ENCODE measurements at places on chromosomes 4 and X.

- DNase-seq, result no peak
Measured at GRCh38 chr4:114654592-114654991, 56.0 kb downstream of the UGT8 start.

- no peak for DNase-seq
Measured at GRCh38 chr4:123809864-123810263, 413.3 kb downstream of the SPRY1 start.

DNA sequence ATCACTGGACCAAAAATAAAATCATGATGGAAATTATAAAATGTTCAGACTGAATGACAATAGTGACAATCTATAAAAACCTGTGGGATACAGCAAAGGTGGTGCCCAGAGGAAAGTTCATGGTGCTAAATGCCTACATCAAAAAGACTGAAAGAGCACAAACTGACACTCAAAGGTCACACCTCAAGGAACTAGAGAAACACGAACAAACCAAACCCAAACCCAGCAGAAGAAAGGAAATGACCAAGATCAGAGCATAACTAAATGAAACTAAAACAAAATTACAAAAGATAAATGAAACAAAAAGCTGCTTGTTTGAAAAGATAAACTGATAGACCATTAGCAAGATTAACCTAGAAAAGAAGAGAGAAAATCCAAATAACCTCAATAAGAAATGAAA, 78.7 kb downstream of the ANAPC10 start:
- no peak for DNase-seq

DNA sequence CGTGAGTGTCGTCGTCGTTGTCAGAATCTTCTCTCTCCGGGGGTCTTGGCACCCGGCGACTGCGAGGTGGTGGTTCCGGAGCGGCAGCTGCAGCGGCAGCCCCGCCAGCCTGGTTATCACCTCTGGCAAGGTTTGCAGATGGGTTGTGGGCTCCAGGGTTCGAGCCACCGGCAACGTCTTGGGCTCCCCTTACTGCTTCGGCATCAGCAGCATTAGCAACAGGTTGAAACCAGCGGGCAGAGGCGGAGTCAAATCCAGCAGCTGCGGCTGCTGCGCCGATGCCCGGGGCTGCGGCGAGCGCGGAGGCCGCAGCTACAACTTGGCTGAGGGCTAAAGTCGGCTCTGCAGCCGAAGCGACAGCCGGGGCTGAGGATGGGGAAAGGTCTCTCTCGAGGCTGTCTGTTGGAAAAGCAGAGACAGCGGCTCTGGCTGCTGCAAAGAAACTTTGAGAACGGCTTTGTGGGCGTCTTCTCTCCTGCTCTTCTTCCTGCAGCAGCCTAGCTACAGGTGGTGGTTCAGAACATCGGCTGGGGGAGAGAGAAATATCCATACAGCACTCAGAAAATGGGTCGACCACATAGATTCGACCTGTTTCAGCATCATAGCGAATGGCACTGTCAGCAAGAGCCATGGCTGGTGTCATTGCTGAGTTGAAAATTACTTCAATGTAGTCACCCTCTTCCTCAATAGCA, 3.6 kb downstream of the IRS4 start:
- no peak for DNase-seq

GRCh38 chr4:168659741-168660465, 163.1 kb downstream of the PALLD start:
- no peak for DNase-seq

DNA sequence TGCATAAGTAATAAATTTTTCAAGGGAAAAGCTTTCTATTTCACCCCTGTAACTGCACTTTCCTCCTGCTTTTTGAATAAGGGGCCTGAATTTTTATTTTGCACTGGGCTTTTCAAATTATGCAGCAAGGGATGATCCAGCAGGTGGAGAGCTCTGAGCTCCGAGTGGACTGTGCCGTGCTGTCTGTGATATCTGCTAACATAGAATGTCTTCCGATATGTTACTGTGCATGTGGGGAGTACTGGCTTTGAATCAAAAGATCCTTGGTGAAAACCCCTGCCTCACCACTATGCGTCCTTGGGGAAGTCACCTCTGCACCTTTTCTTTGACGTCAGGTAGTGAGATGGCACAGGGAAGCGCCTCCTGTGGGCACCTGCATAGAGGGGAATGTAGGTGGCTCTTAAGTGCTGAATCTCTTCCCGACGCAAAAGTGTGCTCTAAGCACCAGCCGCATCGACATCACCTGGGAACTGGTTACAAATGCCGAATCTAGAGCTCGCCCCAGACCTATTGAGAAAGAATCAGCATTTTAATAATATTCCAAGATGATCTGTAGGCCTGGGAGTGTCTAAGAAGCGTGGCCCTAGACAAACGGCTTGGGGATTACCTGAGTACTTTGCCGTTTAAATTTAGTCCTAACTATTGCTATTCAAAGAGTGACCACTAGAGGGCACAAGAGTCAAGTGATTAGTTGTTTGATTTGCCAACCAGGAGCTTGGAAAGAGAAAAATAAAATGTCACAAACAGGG, 19.2 kb upstream of the WFS1 start:
- DNase-seq, result no peak

- DNase-seq, result no peak
Measured at GRCh38 chr4:5797866-5798265, 86.9 kb downstream of the EVC start.

GRCh38 chr4:158102904-158103303, 69.9 kb downstream of the GASK1B start:
- DNase-seq, result no peak

DNA sequence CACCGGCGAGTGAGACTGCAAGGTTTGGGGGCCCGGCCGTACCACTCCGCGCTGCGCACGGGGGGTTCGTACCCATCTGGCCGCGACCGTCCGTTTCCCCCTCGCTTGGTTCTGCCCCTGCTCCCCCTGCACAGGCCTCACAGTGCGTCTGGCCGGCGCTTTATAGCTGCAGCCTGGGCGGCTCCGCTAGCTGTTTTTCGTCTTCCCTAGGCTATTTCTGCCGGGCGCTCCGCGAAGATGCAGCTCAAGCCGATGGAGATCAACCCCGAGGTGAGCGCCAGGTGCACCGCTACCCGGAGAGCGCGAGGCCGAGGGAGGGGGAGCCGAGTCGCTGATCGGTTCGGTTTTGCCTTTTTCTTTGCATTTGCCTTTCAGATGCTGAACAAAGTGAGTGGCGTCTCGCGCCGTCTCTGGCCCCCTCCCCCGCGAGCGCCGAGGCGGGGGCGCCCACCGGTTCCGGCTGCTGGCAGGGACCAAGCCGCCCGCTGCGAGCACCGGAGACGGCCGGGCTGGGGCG, at the start of gene UCHL1:
Gene UCHL1, plus strand, starts transcription at position 189 of the 517 bp plus-strand sequence. Its CDS starts 49 bp downstream, at position 238.
- no peak for DNase-seq

DNA sequence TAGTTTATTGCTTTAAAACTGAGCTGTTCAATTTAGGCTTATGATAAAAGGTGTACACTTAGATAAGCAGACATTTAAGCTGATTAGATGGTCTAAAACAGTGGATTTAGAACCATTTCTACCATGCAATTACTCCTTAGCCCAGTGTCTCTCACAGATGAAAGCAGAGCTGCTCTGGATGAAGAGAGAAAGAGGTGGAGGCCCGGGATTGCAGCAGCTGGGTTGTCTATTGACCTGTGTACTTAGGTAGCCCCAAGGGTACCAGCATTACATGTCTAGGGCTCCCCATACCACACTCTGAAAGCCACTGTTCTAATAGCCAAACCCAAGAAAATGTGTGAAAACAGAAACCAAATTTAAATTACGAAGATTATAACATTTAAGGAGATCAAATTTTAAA, 86.0 kb upstream of the GIMD1 start:
- DNase-seq, result no peak

- no peak for DNase-seq
Measured at GRCh38 chr4:86847571-86847970, 1.6 kb downstream of the SLC10A6 start.

GRCh38 chr4:88308587-88308986, 24.2 kb upstream of the PPM1K start:
- DNase-seq, result no peak

DNA sequence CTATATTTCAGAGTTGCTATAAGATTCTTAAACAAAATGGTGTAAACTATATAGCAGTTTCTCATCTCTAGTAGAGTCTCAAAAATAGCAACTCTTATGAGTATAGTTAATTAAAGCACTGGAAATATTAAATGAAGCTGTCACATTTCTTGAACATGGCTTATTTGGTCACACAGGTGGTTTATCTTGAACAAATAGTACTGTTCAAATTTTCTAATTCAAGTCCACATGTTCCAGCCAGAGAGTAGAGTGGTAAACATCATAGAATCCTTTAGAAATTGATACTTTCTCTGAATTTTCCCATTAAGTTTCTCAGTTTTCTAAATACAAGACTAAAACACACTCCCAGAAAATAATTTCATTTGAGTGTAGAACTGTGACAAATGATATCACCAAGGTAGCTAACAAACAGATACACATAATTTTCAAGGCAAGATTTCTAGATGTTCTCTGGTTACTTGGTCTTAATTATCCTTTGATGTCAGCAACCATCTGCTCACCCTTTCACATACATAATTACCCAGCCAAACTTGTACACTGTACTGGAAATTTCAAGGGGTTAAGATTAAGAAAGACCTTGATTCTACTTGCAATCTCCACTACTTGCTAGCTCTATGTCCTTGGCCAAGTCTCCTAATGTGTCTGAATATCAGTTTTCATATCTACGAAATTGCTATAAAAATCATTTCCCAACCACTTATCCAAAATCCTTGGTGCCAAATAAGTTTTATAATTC, 24.3 kb upstream of the PAK3 start:
- no peak for DNase-seq

DNA sequence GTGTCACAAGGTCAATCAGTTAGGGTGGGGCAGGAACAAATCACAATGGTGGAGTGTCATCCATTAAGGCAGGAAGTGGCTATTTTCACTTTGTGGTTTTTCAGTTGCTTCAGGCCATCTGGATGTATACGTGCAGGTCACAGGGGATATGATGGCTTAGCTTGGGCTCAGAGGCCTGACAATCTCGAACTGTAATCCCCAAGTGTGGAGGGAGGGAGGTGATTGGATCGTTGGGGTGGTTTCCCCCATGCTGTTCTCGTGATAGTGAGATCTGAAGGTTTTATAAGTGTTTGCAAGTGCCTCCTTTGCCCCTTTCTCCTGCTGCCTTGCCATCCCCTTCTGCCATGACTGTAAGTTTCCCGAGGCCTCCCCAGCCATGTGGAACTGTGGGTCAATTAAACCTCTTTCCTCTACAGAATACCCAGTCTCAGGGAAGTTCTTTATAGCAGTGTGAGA, 36.7 kb upstream of the STS start:
- no peak for DNase-seq

GRCh38 chr4:189835505-189835904, 105.2 kb upstream of the FRG1 start:
- DNase-seq, result no peak

GRCh38 chr4:21795091-21795490, 153.5 kb downstream of the KCNIP4 start:
- no peak for DNase-seq

- DNase-seq, result peak; percentile 22
Measured at GRCh38 chr4:147786031-147786430, 54.1 kb downstream of the ARHGAP10 start.

- peak; percentile 1 for DNase-seq
Measured at GRCh38 chr4:69617083-69617694, 22.3 kb downstream of the UGT2A2 start.

DNA sequence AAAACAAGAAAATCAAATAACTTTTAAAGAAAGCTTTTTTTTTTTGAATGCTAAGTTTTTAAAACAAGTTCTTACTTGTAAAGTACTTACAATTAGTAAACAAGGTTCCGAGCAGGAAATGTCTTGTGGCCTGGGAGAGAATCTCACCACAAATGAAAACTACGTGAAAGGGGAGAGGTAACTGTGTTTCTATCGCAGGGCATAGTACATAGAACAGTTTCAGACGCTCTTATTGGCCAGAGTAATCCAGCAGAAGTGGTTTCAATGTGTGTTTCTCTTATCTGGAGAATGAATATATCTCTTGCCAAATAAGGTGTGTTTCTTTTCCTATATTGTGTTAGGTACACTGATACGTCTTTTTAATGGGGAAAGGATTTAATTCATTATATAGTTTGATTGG, at the start of gene PLAC8:
Gene PLAC8, minus strand, starts transcription at position 154 of the 400 bp plus-strand sequence. CDS start 6,808 bp downstream, outside the sequence.
- no peak for DNase-seq

DNA sequence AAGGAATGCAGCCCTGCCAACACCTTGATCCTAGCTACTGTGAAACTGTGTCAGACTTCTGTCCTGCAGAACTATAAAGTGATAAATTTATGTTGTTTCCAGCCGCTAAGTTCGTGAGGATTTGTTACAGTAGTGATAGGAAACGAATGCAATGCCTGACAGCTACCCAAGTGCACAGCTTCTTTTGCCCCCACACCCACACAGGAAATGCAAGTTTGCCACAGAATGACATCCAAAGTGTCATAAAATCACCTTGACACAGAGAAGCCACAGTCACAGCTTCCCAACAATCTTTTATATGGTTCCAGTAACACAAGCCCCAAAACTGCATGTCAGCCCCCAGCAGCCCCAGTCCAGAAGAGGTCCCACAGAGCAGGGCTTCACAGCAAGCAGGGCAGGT, 216.9 kb upstream of the S100G start:
- DNase-seq, result no peak

DNA sequence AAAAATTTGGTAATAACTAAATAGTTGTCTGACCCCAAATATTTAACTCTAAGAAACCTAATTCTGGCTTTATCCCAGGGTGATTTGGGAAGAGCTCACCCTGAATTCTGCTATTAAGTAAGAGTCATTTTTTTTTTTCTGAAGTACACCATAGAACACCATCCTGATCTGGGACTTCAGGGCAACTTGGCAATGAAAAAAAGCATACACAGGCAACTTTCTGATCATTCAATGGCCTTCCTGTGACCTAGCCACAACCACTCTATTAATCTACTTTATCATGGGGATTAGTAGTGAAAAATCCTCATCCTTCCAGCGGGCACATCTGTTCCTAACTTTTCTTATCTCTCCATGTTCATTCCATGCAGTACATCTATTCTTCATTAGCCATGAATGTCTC, 333.2 kb upstream of the MAD2L1 start:
- DNase-seq, result no peak

GRCh38 chrX:5632061-5632614, 596.5 kb downstream of the NLGN4X start:
- DNase-seq, result no peak

DNA sequence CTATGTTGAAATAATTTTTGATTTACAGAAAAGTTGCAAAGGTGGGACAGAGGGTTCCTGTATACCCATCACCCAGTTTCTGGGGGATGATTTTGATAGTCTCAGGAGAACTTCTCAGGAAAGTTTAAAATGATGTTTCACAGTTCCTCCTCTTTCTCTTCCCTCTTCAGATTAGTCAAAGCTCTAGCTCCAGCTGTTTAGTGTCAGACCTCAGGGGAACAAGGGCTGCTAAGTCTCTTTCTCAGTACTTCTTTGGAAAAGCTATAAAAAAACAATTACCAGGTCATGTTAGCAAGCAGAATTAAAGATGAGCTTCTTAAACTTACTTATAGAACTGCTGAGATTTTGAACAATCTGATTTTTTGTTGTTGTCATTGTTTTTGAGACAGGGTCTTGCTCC, 12.2 kb downstream of the IL13RA1 start:
- DNase-seq, result no peak

All from HL-60 (cell line).